Endothelial cell (in vitro differentiated cells): ENCODE measurements at places on chromosomes 3 and 15. TPM values are rescaled to one million over a fixed set of nuclear protein-coding genes. Genes with fewer than 3 reads are reported as not detected.

LYZL4 gene
- total RNA-seq, result not detected

IQCF5 gene
- total RNA-seq, result not detected

DPPA2 gene
- total RNA-seq, result 0.64 TPM

GRCh38 chr3:66884659-66885058 is 113.4 kb upstream of the KBTBD8 start:
- no peak for DNase-seq
- H3K36me3 ChIP-seq, result no peaks in the 10 kb centered on the region
- no peak overlapping the region for H3K4me3 ChIP-seq
- no peaks in the 10 kb centered on the region for H3K4me1 ChIP-seq
- H3K27ac ChIP-seq, result no peak overlapping the region
- H3K27me3 ChIP-seq, result no peaks in the 10 kb centered on the region

DNA sequence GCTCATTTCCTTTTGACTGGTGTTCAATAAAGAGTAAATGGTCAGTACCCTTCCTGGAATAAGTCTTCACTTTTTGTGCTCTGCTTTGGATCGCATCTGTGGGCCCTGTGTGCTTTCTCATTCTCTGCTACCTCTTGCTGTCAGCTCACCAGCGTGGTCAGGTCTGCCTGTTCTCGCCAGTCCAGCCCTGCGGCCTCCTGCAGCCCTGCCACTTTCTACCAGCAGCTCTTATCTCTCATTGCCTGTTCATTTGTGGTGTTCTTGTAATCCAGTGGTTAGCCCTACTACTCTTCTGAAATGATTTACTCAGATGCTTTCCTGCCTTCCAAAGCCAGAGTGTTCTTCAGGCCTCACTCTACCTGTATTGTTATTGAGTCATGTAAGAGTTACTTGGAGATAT is 54.8 kb downstream of the CHCHD6 start:
- H3K36me3 ChIP-seq, result no peaks in the 10 kb centered on the region
- no peak overlapping the region for H3K27ac ChIP-seq

DNA sequence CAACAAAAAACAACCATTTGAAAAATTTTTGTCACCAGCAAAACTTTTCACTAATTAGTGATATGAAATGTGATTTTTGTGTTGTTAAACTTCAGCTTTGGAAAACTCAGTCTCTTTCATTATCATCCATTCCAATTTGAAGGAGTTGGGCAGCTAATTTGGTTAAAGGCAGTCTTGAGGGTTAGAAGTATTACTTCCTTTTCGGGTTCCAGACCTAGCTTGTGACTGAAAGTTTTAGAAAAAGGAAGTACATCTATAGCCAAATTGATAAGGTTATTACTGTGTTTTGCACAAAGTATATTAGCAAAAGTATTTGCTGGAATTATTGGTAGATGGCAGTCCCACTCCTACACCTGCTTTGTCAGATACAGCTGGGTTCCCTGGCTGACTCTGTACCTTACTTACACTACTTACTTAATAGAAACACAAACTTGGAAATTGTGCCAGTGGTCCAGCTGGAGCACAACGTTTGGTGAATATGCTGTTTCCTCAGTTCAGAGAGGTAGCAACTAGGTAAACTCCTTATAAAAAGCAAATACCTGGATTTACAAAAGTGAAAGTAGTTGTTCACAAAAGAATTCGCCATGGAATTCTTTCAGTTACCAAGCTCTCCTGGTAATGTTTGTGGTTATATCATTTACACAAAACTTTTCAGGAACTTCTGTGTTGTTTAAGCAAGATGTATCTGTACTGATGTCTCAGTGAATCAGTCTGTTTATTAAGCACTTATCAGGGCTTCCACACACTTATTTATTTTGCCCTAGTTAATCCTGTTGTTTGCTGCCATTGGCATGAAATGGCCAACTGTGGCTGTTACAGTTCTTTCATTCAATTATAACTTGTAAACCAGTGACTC is 31.6 kb downstream of the TIPARP start:
- no peak overlapping the region for H3K27ac ChIP-seq
- H3K27me3 ChIP-seq, result no peaks in the 10 kb centered on the region
- no peak for DNase-seq
- H3K4me3 ChIP-seq, result no peak overlapping the region
- peaks cover 4% of the 10 kb centered on the region for H3K36me3 ChIP-seq

GRCh38 chr3:67683522-67683921 is 29.1 kb upstream of the SUCLG2 start:
- no peaks in the 10 kb centered on the region for H3K36me3 ChIP-seq
- no peak overlapping the region for H3K4me3 ChIP-seq
- H3K4me1 ChIP-seq, result no peaks in the 10 kb centered on the region
- DNase-seq, result no peak

- no peak overlapping the region for H3K27ac ChIP-seq
- H3K36me3 ChIP-seq, result peaks cover 3% of the 10 kb centered on the region
- peak overlapping the region; percentile 91 for H3K4me3 ChIP-seq
- H3K4me1 ChIP-seq, result peaks cover 13% of the 10 kb centered on the region
- peaks cover 5% of the 10 kb centered on the region for H3K27me3 ChIP-seq
Measured at GRCh38 chr3:49928481-49929017, 1.1 kb downstream of the MON1A start.

GRCh38 chr3:95971573-95971972 is 842.8 kb upstream of the EPHA6 start:
- DNase-seq, result no peak
- H3K4me1 ChIP-seq, result no peaks in the 10 kb centered on the region
- H3K4me3 ChIP-seq, result no peak overlapping the region
- H3K27ac ChIP-seq, result no peak overlapping the region
- H3K36me3 ChIP-seq, result no peaks in the 10 kb centered on the region

GRCh38 chr3:69406163-69406562 is 20.3 kb upstream of the FRMD4B start:
- no peak overlapping the region for H3K4me3 ChIP-seq
- no peak for DNase-seq
- peaks cover 3% of the 10 kb centered on the region for H3K27me3 ChIP-seq
- H3K27ac ChIP-seq, result no peak overlapping the region
- H3K36me3 ChIP-seq, result peaks cover 11% of the 10 kb centered on the region

DNA sequence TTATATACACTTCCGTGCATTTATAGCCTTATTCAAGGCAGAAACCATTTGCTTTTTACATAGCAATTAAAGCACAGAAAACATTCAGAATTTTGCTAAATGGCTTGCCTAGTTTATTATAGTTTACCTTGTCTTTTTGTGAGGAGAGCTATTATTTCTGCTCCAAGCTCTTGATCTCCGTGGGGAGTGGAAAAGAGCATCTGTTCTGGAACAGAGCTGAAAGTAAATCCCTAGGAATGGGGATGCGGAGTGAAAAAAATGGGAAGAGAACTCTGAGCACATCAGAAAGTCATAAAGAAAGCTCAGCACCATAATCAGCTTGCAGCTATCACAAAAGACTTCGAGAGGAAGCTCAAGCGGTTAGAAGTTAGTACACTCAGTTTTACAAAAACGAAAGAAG is 1006.7 kb downstream of the ROBO2 start:
- H3K36me3 ChIP-seq, result no peaks in the 10 kb centered on the region
- no peak for DNase-seq
- no peaks in the 10 kb centered on the region for H3K27me3 ChIP-seq
- H3K4me3 ChIP-seq, result no peak overlapping the region

DNA sequence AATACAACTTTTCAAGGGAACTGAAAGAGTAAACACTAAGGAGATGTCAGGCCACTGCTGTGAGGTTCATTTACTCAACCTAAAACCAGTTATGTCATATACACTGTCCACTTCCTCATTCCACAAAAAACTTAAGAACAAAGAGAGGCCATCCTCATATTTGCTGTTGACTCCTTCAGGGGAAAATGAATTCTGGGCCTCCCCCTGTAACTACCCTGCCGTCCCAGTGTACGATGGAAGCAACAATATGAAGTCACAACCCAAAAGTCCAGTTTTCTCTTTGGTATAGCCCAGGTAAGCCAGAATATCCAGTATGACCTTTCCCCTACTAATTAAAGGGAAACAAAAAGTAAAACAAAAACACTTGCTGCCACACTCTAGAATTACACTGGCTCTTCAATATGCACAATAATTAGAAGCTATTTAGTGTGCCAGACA is 16.2 kb downstream of the CEP152 start:
- H3K36me3 ChIP-seq, result no peaks in the 10 kb centered on the region
- H3K4me3 ChIP-seq, result no peak overlapping the region
- no peaks in the 10 kb centered on the region for H3K27me3 ChIP-seq
- H3K4me1 ChIP-seq, result peaks cover 6% of the 10 kb centered on the region
- no peak for DNase-seq

- no peaks in the 10 kb centered on the region for H3K27me3 ChIP-seq
- H3K36me3 ChIP-seq, result no peaks in the 10 kb centered on the region
- DNase-seq, result no peak
- H3K4me3 ChIP-seq, result no peak overlapping the region
- H3K4me1 ChIP-seq, result peaks cover 5% of the 10 kb centered on the region
- no peak overlapping the region for H3K27ac ChIP-seq
Measured at GRCh38 chr15:62824111-62825015, 218.2 kb upstream of the TPM1 start.

DNA sequence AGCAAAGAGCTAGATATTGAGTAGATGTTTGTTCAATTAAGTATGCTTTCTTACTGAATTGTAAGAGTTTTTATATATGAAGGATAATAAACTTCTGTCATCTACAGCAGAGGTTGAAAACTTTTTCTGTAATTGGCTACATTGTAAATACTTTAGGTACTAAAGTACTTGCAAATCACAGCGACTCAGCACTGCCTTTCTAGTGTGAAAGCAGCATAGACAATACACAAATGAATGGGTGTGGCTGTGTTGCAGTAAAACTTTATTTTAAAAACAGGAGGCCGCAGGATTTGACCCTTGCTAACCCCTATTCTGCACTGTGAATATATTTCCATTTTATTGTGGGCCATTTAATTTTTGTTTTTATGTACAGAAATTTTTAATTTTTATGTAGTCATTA is 104.3 kb upstream of the TMC3 start:
- DNase-seq, result no peak
- H3K27ac ChIP-seq, result no peak overlapping the region
- peaks cover 12% of the 10 kb centered on the region for H3K4me1 ChIP-seq
- H3K27me3 ChIP-seq, result no peaks in the 10 kb centered on the region

GRCh38 chr3:142724682-142725356 is 985 bp downstream of the TRPC1 start:
- peaks cover 4% of the 10 kb centered on the region for H3K36me3 ChIP-seq
- peaks cover 7% of the 10 kb centered on the region for H3K4me1 ChIP-seq
- peak; percentile 63 for DNase-seq
- peak overlapping the region; percentile 94 for H3K4me3 ChIP-seq
- peak overlapping the region; percentile 88 for H3K27ac ChIP-seq

DNA sequence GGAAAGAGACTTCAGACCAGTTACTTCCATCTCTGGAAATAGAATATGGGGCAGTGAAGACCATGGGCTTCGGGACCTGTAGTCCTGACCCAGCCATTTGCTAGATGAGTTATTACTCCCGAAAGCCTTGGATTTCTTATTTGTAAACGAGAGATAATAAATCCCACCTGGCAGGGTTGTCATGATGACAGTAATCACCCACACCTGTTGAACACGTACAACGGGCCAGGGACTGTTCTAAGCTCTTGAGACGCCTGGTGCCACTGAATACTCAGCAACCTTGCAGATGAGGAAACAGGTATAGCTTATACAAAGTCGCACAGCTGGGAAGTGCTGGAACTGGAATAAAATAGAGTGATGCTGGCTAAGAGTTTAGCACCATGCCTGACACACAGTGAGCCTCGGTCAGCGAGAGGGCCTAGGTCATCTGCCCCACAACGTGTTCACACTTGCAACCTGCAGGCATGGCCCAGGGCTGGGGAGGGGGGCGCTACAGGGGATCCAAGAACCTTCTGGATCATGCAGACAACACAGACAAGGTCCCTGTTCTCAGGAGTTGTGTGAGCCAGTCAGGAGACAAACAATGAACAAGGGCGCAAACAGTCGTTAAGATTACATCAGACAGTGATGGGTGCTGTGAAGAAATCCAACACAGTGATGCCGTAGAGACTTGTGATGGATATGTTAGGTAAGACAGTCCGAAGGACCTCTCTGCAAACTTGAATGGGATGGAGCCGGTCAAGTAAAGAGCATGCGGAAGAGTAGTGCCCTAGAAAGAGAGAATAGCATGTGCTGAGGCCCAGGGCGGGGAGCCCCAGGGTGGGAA is 89.2 kb downstream of the CORO2B start:
- peaks cover 48% of the 10 kb centered on the region for H3K4me1 ChIP-seq
- H3K4me3 ChIP-seq, result no peak overlapping the region
- H3K27ac ChIP-seq, result peak overlapping the region; percentile 9
- H3K36me3 ChIP-seq, result peaks cover 18% of the 10 kb centered on the region
- no peak for DNase-seq
- H3K27me3 ChIP-seq, result peaks cover 5% of the 10 kb centered on the region

- peaks cover 12% of the 10 kb centered on the region for H3K36me3 ChIP-seq
- H3K27me3 ChIP-seq, result peaks cover 10% of the 10 kb centered on the region
- H3K4me1 ChIP-seq, result peaks cover 46% of the 10 kb centered on the region
- no peak for DNase-seq
- H3K4me3 ChIP-seq, result no peak overlapping the region
Measured at GRCh38 chr15:64897345-64897985, 14.2 kb upstream of the ANKDD1A start.

DNA sequence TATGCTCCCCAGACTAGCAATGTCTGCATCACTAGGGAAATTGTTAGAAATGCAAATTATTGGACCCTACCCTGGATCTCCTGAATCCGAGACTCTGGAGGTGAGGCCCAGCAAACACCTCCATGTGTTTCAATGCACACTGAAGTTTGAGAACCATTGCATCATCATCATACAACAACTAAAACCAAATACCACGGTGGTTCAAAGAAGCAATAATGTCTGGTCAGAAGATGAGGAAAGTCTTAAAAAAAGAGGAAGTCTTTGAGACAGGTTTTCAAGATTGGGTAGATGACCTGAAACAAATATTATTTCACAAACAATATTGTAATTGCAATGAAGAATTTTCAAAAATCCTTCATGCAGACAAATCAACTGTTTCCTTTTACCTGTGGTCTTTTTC is 60.3 kb upstream of the TRA2B start:
- H3K27me3 ChIP-seq, result peaks cover 2% of the 10 kb centered on the region
- H3K36me3 ChIP-seq, result no peaks in the 10 kb centered on the region
- H3K27ac ChIP-seq, result no peak overlapping the region
- no peak overlapping the region for H3K4me3 ChIP-seq
- no peaks in the 10 kb centered on the region for H3K4me1 ChIP-seq
- no peak for DNase-seq

DNA sequence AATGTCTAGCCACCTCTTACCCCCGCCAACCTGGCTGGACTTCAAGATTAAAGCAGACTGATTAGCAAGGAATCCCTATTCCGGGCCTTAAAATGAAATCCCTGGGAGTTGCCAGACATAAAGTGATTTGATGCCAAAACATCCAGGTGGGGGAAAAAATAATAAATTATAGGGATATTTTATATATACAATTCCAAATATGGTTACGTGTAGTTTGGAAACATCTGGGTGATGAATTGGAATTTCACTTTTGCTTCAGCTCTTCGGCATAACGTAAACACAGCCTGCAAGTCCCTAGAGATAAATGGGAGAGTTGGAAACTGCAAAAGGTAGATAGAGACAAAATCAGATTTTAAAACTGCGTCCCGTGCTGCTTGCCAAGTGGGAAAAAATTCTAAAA is 545.5 kb upstream of the MDFIC2 start:
- DNase-seq, result no peak
- H3K27me3 ChIP-seq, result peaks cover 2% of the 10 kb centered on the region
- H3K36me3 ChIP-seq, result no peaks in the 10 kb centered on the region
- peaks cover 15% of the 10 kb centered on the region for H3K4me1 ChIP-seq
- H3K27ac ChIP-seq, result no peak overlapping the region
